Stimulated activated CD8-positive, alpha-beta memory T cell treated with anti-CD3 and anti-CD28 coated beads, Interleukin-7, amount 100 ng/mL, for 4 hours (primary cell): ENCODE measurements at places on chromosomes 2 and 18.

GRCh38 chr2:55401124-55401523 lies 18.5 kb downstream of the CCDC88A start:
- no peak for DNase-seq

DNA sequence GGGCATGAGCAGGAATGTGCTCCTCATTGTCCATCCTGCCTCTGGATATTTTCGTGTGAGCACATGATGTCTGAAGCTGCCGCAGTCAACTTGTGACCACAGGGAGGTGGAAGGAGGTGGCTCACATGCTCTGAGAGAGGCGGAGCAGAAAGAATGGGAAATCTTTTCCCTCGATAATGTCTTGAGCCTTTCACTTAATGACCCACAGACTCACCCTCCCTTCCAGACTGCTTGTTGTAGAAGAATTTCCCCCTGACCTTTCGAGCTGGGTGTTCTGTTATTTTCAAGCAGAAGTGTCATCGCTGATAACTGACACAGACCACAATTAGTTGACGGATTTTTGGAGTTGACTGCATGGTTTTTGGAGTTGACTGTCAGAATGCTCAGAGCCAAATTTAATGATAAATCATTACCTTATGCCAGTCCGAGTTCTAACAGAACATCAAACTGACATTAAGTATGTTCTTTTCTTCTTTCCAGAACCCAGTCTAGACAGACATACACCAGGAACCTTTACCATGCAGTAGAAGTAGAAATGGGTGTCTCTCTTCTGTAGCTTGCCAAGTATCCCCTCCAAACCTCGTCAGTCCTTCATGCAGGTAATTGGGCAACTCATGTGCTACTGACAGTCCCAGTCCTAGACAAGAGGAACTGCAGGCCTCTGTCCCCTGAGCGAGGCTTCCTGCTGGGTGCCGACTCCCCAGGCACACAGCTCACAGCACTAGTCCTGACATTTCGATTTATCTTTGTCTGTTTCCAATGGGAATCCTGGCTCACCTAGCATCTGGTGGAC lies 29.4 kb upstream of the RTTN start:
- no peak for DNase-seq

- DNase-seq = no peak
Observed at GRCh38 chr2:70477441-70477844, 76.2 kb downstream of the TGFA start.

DNA sequence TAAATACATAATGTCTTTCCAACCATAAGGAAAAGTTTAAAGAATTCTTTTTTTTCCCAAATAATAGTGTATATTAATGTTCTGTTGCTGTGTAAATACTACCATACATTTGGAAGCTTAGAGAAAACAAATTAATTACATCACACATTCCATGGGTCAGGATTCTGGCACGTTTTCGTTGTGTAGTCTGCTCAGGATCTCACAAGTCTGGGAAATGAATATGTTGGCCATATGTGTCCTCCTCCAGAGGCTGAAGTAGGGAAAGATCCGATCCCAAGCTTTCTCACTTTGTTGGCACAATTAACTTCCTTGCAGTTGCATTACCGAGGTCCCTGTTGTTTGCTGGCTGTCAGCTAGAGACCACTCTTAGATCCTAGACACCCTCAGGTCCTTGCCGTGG lies 83.9 kb downstream of the RPRM start:
- DNase-seq = no peak

- DNase-seq = no peak
Observed at GRCh38 chr2:32835148-32835547, 111.6 kb upstream of the LTBP1 start.

DNA sequence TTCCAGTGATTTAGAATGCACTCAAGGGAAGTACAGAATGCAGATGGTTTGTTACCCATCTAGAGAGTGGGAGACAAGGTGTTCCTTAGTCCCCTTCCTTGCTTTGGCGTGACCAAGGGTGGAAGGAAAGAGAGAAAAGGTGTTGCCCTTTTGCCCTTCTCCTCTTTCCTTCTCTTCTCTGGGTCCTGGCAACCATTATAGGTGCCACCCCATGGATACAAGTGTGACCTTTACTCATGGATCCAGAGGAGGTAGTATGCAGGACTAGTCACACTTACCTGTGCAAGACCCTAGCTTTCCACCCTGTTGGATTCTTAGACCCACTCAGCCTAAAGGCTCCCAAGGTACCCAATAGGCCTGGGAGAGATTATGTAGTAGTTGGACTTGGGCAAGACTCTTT lies 11.6 kb upstream of the RBFA start:
- DNase-seq = no peak

DNA sequence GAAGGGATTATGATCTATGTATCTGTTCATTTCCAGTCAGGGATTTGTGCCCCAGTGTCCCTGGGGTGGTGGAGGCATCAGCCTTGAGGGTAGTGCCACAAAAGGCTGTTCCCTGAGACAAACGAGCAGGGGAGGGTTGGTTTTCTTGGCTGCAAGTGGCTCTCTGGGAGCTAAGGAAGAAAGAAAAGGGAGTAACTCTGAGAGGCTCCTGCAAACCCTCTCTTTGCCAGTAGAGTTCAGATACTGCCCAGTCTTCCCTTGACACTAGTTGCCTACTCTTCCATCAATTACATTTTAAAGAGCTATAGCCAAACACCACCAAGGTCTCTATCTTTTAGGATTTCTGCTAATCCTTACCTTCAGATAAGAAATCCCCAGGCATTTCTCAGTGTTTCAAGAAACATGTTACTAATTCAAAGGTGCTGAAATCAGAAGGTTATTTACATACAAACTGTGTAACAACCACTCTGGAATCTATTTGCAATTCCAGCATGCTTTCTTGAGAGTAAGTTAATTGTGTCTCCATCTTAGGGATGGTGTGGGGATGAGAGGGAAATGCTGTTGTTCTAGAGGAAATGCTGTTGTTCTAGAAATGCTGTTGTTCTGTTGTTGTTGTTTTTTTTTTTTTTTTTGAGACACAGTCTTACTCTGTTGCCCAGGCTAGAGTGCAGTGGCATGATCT lies 18.7 kb upstream of the KCTD1 start:
- DNase-seq = no peak

DNA sequence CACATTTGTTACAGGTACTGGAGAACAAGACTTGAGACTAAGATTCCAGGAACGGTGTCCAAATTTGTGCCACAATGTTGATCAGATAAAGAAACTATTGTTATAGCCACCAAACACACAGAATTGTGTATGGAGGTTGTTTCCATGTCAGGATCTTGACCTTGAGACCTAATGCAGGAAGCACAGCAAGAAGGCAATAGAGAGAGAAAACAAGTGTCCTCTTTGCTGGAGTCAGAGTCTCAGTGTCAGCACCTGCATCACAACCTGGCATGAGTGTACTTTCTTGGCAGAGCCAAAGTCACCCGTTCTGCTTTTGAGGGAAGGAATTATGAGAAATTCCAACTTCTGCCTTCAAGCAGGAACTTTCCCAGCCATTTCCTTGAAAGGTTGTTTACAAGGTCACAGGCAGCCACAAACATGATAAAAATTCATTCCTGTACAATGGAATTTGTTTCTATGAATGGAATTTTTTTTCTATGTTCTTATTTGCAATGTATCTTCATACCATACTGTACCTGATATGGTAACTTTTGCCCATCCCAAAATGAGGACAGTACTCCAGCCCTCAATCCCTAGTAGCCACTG lies 118.4 kb downstream of the PKP4 start:
- DNase-seq = no peak

DNA sequence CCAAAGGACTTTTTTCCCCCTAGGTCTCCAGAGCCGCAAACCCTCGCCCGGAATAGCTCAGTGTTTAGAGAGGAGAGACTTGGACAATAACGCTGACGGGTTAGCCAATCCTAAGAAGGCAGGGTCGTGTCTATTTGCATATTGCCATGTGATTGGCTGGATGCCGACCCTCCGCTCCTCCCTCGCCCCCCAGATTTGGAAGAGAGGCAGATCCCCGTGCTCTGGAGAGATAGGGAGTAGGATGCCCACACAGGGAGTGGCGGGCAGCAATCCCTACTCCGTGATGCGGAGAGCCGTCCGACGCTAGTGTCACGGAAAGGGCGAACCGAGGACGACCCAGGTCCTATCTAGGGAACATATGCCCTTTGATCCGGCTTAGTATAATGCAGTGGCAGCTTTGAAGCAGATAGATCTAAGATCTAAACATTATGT lies 1.4 kb downstream of the WNT6 start:
- no peak for DNase-seq
